ENCODE measurements at places on chromosomes 6 and 20.
A peak's percentile ranks its signal among the peaks of the same experiment; 100 is the strongest.

DNA sequence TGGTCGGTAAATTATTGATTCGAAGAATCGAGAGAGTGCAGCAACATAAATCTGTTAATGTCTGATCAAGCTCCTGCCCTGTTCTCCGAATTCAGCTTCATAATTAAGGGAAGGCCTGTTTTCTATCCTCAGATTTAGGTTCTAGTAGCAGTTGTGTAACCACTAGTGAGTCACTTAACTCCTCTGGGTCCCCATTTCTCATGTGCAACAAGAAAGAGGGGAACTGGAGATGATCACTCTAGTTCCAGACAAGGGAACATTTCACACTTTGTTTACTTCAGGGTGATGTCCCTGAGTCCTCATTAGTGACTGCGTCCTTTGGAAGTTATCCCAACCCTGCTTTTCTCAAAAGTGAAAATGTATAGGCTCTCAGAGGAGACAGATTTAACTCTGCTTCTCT, 68.1 kb upstream of the RNF146 start:
- DNase-seq: no peak

DNA sequence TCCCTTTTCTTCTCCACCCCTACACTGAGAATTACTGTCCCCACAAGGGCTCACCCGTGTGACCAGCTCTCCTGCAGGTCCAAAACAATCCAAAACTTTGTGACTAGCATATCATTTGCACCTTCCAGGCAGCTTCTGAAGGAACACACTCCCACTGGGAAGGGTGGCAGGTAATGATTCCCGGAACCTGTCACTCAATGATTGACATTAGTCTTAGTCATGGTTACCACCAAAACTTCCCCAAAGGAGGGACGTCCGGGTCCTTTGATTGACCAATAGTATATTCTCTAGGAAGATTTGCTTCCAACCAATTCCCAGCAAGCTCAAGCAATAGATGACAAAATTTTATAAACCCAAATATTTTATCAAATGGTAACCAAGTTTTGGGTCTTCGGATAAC, 127.7 kb upstream of the MYLIP start:
- no peak for DNase-seq

- DNase-seq: no peak
Observed at GRCh38 chr6:39388606-39389483, 66.3 kb upstream of the KCNK16 start.

DNA sequence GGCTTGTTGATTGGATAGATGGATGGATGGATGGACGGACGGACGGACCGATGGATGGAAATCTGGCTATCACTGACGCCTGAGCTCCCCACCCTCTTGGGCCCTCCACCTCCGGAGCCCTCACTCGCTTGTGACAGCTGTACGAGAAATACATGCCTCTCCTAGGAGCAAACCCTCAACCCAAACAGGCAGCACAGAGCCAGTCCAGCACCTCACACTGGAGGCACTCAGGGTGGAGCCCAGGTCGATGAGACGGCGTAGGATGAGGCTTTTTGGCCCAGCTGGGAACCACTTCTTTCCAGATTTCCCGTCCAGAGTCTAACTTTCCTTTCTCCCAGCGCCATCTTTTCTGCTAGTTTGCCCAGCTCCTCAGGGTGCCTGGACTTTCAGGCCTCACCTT, 2.7 kb upstream of the LY6G5C start:
- DNase-seq: no peak

DNA sequence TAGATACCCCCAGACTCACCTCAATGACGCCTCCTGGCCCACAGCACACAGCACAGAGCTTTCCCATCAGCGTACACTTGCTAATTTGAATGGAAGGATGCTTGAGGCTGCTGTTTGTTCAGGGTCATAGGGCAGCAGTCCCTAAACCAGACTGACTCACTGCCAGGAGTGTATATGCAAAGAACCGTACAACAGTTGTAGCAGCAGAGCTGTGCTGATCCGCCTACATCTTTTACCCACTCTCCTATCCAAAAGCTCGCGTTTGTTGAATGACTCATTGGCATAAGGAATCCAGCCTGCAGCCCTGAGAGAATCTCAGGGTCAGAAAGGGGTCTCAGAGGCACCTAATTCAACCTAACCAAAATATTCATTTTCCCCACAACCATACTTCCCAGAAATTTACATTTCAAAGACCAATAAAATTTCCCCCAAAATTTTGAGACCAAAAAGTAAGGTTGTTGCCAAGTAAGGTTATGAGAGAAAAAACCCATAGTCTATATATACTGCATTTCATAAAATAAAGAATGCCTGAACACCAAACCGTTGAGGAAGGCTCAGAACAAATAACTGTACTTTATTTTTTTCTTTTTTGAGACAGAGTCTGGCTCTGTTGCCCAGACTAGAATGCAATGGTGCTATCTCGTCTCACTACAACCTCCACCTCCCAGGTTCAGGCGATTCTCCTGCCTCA, 35.3 kb upstream of the CCND3 start:
- DNase-seq: no peak

GRCh38 chr20:37397954-37398749, 52.2 kb downstream of the SRC start:
- DNase-seq: no peak

DNA sequence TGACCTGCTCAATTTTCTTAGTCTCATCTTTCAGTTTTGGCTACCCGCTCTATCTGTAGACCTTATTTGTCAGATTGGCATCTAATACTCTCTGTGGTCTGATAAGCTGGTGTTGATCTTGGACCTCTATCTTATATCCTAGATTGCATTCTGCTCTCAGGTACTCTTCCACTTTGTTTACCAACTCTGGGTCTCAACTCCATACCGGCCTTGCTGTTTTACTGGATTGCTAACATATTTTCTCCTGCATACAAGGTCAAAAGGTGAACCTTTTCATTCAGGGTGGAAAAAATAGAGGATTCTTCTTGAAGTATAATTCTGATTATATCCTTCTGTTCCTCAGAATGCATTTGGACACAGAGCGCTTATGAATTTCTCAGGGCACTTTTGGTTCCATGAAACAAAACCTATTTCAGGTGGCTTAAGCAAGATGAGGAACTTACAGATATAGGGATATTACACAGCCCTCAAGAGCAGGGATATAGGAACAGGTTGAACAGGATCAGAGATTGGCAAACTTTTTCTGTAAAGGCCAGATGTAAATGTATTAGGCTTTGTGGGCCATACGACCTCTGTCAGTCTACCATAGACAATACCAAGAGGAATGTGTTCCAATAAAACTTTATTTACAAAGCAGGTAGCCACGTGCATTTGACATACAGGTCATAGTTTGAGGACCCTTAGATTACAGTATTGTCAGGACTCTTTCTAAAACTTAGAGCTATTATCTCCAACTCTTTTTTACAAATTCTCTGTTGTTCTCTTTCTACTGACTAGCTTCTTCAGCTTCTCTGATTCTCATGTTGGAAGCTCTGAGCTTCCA, 2.5 kb upstream of the SH3BGRL2 start:
- no peak for DNase-seq

- no peak for DNase-seq
Observed at GRCh38 chr20:7770046-7770445, 170.2 kb downstream of the HAO1 start.

DNA sequence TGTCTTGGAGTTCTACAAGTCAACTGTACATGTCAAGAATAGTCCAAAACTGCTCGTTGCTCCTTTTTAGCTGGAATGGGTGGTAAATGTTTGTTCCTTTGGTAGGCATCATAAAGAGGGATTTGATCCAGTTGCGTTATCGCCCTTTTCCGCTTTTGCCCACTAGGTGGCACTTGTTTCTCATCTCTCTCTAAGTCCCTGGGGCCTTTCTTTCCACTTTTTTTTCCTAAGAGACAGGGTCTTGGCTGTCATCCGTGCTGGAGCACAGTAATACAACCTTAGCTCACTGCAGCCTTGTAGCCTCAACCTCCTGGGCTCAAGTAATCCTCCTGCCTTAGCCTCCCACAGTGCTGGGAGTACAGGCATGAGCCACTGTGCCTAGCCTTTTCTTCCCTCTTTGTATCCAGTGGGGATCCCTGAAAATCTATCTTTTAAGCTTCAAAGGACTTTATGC, 20.7 kb downstream of the GTPBP2 start:
- DNase-seq: peak; percentile 43

DNA sequence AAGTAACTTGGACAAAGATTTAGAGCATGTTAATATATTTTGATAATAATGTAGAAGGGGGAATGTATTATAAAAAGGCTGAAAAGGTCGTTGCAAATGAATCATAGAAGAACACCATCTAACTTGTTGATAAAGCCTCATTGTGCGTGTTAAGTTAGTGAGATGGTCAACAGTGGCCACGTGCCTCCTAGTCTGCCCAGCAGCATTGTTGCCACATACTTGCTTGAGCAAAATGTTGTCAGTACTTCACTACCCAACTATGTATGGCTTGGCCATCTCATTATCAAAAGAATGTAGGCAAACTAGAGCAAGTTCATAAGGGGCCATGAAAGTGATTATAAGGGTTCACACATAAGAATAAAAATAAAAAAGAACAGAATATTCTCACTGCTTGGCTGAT, 84.6 kb downstream of the PHACTR1 start:
- DNase-seq: no peak

GRCh38 chr20:33668466-33669155, 1.9 kb downstream of the ACTL10 start:
- no peak for DNase-seq

DNA sequence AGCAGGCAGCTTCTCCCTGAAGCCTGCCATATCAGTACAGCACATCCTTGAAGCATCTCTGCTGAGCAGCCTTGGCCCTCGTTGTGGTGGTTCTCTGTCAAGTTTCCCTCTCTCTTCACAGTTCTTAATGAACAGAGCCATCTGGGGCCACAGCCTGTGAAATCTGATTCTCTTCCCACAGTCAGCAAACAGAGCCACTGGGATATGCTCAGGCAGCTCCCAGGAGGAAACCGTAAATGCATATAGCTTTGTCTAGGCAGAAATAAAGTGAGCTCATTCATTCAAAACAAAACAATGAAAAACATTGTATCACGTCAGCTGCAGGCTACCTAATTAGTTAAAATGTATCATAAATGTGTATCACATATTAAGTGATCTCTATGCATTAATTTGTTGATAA, 80.3 kb downstream of the TBC1D7 start:
- DNase-seq: no peak
